ENCODE measurements at places on chromosomes 11 and 22.

DNA sequence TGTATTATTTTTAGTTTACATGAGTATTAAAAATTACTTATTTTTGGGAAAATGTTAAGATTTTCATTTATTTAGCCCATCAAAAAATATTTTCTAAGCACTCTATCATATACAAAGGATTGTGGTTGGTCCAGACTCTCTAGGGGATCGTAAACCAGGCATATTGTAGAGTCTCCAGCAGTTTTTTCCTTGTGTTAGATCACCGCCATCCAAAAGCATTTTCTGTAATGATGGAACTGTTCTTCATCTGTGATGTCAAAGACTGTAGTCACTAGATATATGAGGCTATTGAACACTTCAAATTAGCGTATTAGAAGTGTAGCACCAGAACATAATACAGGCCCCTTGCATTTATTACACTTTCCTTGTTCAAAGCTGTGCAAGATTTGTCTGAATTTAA, 154.9 kb downstream of the SBF2 start:
- no peaks in the 10 kb centered on the region for H3K27me3 ChIP-seq
- H3K4me1 ChIP-seq = peaks cover 8% of the 10 kb centered on the region
- no peak for DNase-seq
- H3K4me3 ChIP-seq = no peak overlapping the region
- H3K27ac ChIP-seq = no peak overlapping the region
- no peaks in the 10 kb centered on the region for H3K36me3 ChIP-seq

DNA sequence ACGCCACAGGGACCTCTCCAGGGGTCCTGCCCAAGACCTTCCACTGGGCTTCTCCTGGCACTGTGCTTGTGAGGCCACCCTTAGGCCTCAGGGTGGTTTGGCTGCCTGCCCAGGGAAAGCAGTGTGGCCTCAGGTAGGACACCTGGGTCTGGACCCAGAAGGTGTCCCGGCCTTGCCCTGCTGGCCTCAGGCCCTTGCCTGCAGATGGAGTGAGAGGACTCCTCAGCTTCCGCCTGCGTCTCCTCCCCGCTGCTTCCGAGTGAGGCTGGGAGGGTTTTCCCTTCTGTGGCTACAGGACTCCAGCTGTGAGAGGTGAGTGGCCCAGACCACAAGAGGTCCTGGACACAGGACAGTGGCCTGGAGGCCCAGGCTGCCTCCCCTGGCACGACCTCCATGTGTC, 60.4 kb downstream of the WNT7B start:
- no peak for DNase-seq
- H3K36me3 ChIP-seq = no peaks in the 10 kb centered on the region
- peaks cover 27% of the 10 kb centered on the region for H3K4me1 ChIP-seq
- H3K27ac ChIP-seq = no peak overlapping the region

- peaks cover 11% of the 10 kb centered on the region for H3K4me1 ChIP-seq
- H3K36me3 ChIP-seq = peaks cover 94% of the 10 kb centered on the region
- H3K4me3 ChIP-seq = no peak overlapping the region
- H3K27ac ChIP-seq = no peak overlapping the region
Observed at GRCh38 chr22:17810570-17811116, 36.4 kb upstream of the BID start.

GRCh38 chr22:27347951-27348350, 453.6 kb downstream of the MN1 start:
- no peaks in the 10 kb centered on the region for H3K36me3 ChIP-seq
- no peaks in the 10 kb centered on the region for H3K4me1 ChIP-seq
- no peak for DNase-seq
- H3K4me3 ChIP-seq = no peak overlapping the region

- H3K36me3 ChIP-seq = no peaks in the 10 kb centered on the region
- H3K27ac ChIP-seq = no peak overlapping the region
- DNase-seq = no peak
- H3K4me1 ChIP-seq = peaks cover 29% of the 10 kb centered on the region
Observed at GRCh38 chr11:20010851-20011225, 149.4 kb downstream of the DBX1 start.
